ENCODE measurements at places on chromosomes 12 and 14.

DNA sequence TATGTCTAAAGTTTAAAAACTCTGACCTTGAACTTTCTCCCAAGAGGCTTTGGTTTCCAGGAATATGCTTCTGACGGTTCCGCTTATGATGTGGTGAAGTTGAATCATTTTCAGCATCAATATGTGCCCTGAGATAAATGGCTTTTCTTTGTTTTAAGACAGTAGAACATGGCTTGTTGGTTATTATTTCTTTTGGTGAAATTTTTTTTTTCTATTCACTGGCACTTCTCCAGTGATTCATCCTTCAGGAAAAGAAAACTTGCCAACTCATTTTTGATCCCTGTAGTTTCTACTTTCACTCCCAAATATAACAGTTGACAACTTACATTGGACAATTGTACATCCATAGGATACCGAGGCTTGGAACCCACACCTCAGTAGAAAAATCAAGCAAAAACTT lies 1301.2 kb upstream of the FLRT2 start:
- DNase-seq: no peak

DNA sequence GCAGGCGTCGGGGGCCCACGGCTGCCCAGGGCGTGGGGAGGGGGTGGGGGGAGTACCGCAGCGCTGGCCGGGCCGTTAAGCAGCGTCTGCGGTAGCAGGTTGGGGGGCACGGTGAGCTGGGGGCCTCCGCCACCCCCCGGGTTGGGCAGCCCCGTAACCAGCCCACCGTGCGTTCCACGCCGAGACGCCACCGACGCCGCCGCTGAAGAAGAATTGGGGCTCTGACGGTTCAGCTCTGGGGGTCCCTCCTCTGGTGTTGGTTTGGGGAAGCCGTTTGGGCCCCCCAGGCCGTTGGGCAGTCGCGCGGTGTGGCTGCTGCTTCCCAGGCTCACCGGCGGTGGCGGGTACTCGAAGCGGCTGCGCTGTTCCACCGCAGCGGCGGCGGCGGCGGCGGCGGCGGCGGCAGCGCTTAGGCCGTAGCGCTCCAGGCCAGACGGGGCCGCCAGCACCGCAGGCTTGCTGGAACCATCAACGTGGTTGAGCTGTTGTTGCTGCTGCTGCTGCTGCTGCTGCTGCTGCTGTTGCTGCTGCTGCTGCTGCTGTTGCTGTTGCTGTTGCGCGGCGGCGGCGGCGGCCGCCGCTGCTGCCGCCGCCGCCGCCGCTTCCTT lies 1.5 kb downstream of the IRF2BPL start:
- peak; percentile 22 for DNase-seq

GRCh38 chr12:20006871-20007730 lies 361.2 kb upstream of the PDE3A start:
- no peak for DNase-seq

DNA sequence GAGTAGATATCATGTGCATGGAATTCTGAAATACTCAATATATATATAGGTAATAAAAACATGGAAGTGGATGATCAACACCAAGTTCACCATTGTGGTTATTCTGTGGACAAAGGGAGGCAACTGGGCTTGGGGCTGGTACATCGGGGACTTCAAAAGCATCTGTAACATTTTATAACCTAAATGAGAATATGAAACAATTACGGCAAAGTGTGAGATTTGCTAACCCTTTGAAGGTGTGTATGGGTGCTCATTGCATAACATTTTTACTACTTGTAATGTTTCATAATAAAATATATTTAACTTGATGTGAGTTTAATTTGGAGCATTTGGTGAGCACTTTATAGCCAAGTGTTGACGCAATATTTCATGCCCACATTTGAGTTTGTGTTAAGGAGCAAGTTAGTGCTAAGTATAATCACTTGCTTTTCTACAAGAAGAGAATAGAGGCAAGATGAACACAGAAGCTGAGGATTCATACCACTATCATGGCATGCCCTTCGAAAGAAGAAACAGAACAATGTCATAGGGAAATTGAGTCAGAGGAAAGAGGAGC lies 109.3 kb downstream of the NTN4 start:
- DNase-seq: no peak

- no peak for DNase-seq
Measured at GRCh38 chr12:78101946-78102635, 271.4 kb downstream of the NAV3 start.

- DNase-seq: no peak
Measured at GRCh38 chr14:103739793-103740501, 24.3 kb downstream of the ZFYVE21 start.

DNA sequence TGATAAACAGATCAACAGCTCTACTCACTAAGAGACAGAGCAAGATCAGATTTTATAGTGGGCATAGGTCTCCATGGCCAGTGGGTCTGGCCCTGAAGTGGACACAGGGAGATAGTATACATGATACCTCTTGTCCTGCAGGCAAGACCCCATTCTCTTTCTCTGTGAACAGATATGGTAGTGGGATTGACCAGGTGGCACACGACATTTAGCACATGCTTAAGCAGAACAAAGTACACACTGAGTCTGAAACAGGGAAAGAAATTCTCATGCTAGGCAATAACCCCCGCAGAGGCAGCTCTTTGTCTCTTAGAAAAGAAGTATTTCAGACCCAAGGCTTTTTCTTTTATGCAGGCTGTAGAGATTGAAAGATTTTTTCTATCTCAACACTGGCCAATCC lies 1331.2 kb downstream of the FSCB start:
- DNase-seq: no peak

DNA sequence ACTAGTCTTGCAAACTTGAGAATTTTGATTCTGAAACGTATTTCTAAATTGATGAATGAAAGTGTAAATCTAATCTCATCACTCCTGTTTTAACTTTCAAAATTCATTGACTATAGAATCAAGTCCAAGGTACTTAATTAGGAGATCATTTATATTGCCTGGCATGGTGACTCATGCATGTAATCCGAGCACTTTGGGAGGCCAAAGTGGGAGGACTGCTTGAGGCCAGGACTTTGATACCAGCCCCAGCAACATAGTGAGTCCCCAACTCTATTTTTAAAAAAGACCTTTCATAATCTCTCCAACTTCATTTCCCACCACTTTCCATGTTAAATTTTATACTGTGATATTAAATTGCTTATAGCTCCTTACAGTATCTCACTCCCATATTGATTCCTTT lies 3.0 kb upstream of the MIPOL1 start:
- DNase-seq: no peak

GRCh38 chr12:122545855-122546254 lies 18.8 kb downstream of the KNTC1 start:
- DNase-seq: no peak

GRCh38 chr12:56411781-56412639 lies 37.2 kb downstream of the TIMELESS start:
- DNase-seq: no peak

DNA sequence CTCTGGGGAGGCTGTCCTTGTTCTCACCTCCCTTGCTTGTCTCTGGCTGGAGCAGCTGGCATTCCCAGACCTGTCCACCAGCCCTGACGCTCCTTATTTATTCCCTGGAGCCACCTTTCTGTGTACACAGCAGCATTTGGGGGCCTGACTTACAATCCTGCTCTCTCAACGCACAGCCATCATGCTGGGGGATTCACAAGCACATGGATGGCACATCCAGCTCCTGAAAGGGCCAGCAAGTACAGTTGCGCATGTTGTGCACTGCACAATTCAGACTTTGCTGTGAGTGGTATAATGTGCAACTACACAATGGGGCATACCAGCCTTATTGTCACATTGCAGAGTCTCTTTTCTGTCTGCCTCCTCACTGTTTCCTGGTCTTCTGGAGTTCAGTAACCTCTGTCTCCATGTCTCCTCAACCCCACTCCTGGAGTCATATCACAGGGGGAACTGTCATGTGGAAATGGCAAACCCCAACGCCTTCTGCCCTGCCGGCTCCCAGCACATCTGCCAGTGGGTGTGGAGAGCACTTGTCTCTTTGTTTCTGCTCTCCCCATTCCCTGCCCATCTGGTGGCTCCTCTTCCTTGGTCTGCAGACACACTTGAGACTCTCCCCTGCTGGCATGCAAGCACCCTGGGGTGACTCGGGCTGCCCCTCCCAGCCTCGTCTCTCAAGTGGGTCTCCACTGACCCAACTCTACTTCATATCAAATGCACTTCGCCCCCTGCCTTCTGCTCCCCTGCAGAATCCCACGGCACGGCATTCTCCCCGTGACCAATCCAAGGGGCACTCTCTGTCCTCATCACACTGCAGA lies 41.2 kb upstream of the MEG3 start:
- DNase-seq: no peak

DNA sequence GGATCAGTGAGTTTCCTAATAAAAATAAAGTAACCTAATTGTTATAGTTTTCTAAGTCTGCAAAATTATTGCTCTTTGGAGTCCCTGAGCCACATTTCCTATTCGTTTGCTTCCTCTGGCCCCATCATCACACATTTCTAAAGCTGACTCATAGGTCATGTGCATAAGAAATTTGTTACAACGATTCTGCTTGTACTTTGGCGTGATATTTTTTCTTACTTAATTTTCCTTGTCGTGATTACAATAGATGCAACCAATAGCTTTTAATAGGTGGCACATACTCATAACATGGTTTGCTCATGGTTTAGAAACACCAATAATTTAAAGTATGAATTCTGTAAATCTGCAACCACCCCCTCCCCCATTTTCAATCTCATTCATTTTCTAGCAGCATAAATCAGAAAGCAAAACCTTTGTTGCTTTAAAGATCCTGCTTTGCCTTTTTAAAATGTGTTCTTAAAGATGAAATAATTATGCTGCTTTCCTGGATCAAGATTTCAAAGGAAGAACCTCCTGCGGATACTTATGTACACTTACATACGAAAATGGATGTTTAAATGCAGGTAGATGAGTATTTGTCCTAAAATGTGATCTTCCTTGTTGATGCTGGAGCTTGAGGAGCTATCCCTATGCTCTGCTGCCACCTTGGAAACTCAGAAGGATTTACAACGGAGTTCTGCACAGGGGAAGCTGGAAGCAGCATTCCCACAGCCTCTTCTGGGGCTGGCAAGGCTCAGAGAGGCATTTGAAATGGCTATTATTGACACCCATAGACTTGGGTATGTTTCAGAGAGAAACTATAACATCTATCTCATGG lies 1.7 kb upstream of the FLRT2 start:
- no peak for DNase-seq

Measured in stimulated activated CD8-positive, alpha-beta memory T cell treated with anti-CD3 and anti-CD28 coated beads, Interleukin-7, amount 100 ng/mL, for 48 hours (primary cell).